ENCODE measurements at places on chromosomes 5 and 9.
A peak's percentile ranks its signal among the peaks of the same experiment; 100 is the strongest.

GRCh38 chr5:72232838-72233237 lies 87.2 kb downstream of the MRPS27 start:
- no peak for DNase-seq

GRCh38 chr5:178499352-178499751 lies 90.8 kb downstream of the COL23A1 start:
- DNase-seq: no peak

GRCh38 chr5:60718166-60718892 lies 18.4 kb upstream of the DEPDC1B start:
- no peak for DNase-seq

DNA sequence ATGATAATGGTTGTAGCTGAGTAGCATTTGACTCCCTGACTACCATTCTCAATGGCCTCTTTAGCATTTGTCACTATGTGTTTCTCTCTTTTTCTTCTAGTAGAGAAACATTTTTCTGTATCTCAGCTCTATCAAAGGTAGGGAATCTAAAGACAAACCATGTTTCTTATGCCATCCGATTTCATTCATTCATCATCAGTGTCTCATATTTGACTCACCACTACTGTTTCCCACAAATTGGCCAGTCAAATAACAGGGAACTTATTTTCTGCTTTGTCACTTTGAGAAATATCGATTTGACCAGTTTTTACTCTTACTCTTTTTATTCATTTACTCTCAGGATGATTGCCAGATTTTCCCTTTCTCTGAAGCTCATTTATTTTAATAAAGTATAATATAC lies 282.3 kb downstream of the TMEM167A start:
- no peak for DNase-seq

- no peak for DNase-seq
These were observed 70.8 kb downstream of the FBXO38 start for GRCh38 chr5:148454576-148454975.

DNA sequence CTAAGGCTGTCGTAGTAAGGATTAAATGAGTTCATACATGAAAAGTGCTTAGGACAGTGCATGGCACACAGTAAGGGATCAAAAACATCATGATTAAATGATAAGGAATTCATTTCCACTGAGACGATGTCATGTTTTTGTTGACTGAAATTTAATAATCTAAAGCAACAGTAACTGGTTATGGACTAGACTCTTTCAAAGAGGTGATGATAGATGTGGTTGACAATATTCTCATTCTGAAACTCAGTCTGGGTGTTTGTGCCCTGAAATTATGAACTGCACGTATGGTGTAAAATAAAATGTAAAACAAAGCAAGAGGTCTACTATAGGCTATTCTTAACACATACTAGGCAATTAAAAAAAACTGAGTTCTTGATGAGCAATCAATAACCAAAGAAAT lies 280.0 kb downstream of the DENND1A start:
- DNase-seq: no peak

DNA sequence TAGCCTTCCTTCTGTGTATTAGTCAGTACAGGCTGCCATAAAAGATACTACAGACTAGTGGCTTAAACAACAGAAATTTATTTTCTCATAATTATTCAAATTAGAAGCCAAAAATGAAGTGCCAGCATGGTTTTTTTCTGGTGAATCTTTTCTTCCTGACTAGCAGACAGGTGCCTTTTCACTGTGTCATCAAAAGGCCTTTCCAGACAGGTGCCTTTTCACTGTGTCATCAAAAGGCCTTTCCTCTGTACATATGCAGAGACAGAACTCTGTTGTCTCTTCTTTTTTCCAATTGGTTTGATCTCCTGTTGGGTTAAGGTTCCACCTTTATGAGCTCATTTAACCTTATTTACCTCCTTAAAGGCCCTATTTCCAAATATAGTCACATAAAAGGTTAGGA lies 599.9 kb downstream of the ISL1 start:
- no peak for DNase-seq

DNA sequence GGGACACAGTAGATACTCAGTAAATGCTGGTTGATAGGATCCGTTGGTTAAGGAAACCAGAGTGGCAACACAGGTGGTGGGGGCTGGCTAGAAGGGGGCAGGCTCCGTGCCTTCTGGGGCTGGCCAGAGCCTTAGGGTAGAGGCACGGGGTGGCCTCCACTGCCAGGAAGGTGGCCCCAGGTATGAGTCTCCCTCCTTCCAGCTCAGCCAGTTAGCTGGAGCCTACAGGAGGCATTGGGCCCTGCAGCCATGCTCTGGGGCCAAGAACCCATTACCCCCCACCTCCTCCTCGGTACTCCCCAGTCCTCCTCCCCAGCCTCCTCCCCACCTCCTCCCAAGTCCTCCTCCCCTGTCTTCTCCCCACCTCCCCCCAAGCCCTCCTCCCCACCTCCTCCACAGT lies 27.7 kb downstream of the CXXC5 start:
- no peak for DNase-seq

GRCh38 chr9:75105019-75105540 lies 16.8 kb downstream of the OSTF1 start:
- no peak for DNase-seq

DNA sequence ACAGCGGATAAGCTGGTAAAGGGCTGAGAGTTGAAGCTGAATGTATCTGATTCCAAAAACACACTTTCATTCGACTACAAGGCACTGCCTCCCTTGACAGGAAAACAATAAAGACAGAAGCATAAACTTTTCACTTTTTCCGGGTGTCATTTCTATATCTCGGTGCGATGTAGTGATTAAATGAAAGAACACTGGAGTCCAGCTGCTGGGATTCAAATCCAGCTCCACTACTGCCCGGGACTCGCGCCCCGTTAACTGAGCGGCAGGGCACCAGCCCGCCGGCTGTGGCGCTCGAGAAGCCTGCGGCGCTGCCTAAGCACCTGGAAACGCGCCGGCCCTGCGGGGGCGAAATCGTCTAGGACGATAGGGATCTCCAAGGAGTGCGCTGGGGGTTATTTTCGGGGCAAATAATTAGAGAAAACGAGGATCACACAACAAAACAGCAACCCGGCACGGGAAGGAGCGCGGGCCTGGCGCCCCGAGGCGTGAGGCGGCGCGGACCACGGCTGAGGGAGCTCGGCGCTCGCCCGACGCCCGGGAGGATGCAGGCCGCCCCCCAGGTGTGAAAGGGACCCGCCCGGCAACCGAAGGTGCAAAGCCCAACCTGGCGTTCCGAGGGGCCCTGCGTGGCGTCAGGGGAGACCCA lies 837 bp downstream of the UIMC1 start:
- DNase-seq: peak; percentile 72

DNA sequence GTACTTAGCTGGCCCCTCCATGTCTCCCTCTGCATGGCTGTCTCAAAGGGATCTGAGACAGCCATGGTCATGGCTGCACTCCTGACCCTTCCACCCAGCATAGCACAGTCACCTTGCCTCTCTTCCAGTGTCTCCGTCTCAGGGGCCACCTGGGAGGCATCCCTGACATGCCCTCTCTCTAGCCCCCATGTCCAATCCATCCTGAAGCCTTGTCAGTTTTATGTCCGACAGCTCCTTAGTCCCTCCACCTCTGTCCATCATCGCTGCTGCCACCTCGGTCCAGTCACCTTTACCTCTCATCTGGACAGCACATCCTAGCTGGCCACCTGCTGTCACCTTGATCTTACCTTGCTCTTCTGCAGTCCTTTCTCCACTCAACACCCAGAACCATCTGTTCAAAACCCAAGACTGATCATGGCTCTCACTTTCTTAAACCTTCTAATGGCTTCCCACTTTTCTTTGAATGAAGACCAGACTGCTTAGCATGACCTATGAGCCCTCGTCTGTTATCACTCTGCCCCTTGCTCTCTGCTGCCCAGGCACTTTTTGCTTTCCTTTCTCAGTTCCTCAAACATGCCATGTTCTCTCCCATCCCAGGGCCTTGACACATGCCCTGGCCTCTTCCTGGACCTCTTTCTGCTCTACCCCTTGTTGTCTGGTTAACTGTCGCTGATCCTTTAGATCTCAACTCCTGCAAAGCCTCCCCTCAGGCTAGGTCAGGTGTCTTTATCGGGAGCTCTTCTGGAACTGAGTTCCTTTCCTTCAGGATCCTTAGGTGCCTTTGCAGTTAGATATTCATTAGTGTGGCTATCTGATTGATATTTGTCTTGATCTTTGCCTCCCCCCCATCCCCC lies 181.8 kb upstream of the PITX1 start:
- DNase-seq: no peak

- DNase-seq: no peak
These were observed 11.9 kb upstream of the C5orf46 start for GRCh38 chr5:147918101-147918685.

DNA sequence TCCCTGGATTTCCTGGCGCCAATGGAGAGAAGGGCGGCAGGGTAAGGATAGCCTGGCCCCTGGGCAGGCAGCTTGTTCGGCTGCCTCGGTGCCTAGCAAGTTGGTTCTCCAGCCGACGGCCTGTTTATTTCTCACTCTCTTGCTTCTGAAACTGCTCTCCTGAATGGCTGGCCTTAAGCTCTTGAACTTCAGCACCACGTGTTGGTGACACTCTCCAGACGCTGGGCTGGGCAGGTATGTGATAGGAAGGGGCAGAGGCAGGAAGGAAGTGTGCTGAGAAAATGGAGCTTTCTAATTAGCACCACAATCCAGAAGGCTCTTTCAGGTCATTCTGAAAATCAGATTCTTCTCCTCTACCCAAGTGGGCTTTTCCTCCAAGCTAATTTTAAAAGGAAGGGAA lies 91.4 kb upstream of the FCN2 start:
- DNase-seq: no peak

DNA sequence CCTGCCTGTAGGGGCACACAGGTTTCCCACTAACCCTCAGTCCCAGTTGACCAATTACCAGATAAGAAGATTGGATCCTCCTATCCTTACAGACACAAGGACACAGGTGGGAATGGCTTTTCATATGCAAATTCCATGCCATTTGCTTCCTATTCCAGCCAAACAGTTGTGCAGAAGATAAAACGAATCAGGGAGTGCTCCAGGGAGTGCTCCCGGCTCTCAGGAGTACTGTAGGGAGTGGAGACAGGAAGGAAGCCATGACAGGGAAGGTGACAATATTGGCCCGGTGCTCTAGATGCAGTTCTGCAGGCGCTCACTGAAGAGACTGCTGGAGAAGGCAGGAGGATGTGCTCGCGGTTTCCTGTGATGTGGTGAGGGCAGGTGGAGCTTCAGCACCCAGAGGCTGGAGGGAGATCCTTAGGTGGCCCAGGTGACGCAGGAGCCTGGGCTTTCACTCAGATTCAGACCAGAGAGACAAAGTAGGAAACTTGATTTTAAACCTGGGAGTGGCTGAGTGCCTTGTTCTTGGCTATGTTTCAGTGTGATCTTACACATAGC lies 260.0 kb downstream of the AUH start:
- peak; percentile 78 for DNase-seq

- no peak for DNase-seq
These were observed 50.4 kb upstream of the PRR16 start for GRCh38 chr5:120413686-120414085.

DNA sequence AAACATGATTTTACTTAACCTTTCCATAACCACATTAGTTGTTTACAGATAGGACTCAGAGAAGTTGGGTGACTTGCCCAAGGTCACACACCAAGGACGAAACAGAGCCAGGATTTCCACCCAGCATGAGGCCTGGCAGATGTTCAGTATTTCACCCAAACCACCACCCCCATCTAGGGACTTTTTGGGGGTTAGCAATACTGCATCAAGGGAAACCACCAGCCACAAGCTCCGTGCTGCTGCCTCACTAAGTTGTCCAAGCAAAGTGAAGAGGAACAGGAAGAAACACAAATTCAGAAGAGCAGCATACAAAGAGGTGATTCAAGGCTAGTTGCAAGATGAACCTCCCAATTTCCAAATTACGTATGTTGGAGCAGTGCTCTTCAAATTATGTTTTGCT lies 219.6 kb upstream of the RORB start:
- DNase-seq: no peak

DNA sequence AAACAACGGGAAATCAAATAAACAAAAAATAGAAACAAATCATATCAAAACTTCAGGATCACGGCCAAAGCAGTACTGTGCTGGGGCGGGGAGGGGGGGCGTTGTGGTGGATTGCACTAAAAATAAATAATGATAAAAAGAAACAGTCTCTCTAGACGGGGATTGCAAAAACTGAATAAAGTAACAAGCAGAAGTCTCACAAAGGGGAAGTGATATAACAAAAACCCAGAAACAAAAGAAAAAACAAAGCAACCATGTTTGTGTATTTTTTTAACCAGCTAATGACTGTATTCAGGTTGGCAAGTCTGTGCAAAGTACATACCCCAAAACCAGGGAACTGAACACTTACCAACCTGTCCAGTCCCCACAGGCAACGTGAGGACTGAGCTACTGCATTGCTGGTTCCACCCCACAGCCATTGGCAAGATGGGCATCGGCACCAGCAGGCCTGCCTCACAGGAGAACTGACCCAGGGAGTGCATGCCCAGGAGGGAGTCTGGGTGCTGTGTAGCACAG lies 24.1 kb downstream of the BICD2 start:
- DNase-seq: no peak

GRCh38 chr9:34652602-34653000 lies 616 bp downstream of the IL11RA start:
- DNase-seq: no peak

- no peak for DNase-seq
These were observed 124.3 kb downstream of the SUSD1 start for GRCh38 chr9:112050544-112051475.

GRCh38 chr5:139378941-139379361 lies 4.1 kb downstream of the SLC23A1 start:
- no peak for DNase-seq

GRCh38 chr5:142698447-142699183 lies 12.7 kb upstream of the FGF1 start:
- DNase-seq: no peak

DNA sequence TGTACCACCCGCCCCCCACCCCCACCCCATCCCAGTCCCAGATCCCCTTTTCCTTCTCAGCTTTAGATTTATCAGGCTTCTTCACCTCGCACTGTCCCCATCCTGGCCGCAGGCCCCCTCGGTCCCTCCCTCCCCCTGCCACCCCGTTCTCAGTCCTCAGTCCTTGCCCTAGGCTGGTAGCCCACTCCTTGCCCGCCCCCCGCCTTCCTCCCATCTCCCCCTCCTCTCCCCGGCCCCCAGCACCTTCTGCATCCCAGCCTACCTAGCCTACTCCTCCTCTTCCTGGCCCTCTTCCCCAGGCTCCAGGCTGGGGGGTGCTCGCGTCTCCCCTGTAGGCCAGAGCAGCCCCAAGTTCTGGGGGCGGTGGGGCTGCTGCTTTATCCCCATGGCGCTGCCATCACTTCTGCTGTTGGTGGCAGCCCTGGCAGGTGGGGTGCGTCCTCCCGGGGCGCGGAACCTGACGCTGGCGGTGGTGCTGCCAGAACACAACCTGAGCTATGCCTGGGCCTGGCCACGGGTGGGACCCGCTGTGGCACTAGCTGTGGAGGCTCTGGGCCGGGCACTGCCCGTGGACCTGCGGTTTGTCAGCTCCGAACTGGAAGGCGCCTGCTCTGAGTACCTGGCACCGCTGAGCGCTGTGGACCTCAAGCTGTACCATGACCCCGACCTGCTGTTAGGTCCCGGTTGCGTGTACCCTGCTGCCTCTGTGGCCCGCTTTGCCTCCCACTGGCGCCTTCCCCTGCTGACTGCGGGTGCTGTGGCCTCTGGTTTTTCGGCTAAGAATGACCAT lies 828 bp downstream of the NPR2 start:
- no peak for DNase-seq
